ENCODE measurements at places on chromosomes 3 and 15.

DNA sequence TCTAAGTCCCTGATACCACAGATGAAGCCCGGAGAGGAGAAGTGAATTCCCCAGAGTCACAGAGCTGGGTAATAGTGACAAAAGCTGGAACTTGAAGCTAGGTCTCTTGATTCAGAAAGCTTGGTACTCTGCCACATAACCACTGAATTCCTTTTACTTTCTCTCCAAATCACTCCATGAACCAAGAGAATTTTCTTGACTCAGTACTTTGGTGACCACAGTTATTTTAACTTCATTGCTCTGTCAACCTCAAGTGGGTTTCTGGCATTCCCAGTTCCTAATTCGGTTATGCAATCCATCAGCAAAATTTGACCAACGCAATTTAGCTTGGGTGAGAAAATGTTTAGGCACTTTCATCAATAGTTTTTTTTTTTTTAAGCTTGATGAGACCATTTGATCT, 61.0 kb upstream of the PPARG start:
- DNase-seq: no peak

DNA sequence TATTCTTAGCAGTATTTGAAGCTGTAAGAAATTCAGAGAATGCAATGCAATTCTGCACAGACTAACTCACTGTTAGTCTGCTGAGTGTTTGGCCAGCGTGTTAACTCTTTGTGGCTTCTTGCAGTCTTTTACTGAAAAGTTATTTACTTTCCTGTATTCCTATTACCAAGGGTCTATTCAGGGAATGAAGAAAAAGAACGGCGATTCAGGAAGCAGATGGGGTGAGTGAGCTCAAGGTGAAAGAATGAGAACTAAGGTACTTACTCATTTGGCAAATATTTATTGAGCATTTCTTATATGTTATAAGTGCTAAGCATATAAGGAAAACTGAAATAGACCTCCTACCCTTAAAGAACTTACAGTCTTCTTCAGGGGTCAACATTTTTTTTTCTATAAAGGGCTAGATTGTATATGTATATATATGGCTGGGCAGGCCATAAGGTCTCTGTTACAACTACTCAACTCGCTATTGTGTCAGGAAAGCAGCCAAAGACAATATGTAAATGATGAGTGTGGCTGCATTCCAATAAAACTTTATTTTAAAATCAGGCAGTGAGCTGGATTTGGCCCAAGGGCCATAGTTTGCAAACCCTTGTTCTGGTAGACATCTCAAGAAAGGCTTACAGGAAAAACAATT, 271.9 kb upstream of the GADL1 start:
- DNase-seq: no peak

DNA sequence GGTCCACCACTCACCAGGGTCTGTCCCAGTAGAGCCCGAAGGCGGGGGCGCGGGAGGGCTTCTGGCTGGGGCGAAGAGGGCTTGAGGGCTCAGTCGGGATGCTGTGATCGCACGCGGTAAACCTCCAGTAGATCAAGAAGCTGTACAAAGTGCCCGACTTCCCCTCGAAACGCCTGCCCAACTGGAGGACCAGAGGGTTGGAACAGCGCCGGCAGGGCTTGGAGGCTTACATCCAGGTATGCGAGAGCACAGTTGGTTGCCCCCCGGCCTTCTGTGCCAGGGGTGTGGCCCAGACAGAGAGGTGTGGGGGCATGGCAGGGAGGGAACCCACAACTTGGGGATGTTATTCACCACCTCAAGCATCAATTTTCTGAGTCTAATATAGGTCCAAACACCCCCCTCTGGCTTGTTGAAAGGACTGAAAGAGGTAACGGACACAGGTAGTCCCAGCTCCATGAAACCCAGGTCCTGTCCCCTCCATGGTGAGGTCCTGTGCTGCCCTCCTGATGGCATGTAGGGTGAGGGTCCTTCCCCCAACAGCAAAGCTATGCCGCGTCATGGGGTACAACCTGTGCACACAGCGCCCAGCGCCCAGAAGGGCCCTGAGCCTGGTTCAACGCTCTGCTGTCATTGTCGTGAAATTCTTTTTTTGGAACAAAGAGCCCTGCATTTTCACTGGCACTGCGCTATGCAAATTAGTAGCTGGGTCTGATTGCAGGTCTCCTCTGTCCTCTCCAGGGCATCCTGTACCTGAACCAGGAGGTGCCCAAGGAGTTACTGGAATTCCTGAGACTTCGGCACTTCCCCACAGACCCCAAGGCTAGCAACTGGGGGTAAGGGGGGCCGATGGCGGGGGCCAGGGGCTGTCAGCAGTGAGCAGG, 1.2 kb downstream of the SNX22 start:
- DNase-seq: peak; percentile 72

GRCh38 chr3:113231827-113232253, 20.5 kb downstream of the BOC start:
- no peak for DNase-seq

GRCh38 chr3:37810848-37811247, 50.8 kb upstream of the CTDSPL start:
- no peak for DNase-seq

GRCh38 chr3:141379250-141379966, 11.1 kb downstream of the ZBTB38 start:
- no peak for DNase-seq

DNA sequence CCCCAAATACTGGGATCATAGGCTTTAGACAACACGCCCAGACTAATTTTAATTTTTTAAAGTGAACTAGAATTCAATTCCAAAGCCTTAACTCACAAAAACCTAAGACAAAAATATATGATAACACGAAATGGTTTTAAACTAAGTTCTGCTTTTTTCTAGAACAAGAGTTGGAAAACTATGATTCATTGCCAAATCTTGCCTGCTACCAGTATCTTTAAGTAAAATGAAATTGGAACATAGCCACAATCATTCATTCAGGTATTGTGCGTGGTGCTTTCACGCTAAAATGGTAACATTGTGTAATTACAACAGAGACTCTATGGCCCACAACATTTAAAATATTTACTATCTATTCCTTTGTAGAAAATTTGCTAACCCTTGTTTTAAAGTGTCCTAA, 488.0 kb upstream of the ZNF385D start:
- DNase-seq: no peak

DNA sequence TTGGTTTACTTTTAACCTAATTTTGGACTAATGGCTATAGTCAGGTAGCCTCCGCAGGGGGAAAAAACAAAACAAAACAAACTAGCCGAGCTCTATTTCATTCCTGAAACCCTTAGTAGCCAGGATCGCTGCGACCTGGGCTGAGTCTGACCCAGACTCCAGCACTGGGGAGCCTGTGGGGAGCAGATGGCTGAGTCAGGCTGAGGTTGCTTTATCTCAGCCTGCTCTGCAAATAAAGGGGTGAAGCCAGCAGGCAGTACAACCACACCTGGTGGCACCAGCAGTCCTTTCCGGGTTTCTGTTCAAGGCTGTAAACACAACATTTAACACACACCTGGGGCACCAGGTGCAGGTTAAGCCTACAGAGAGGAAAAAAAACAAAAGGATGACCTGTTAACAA, 27.3 kb downstream of the ABHD2 start:
- no peak for DNase-seq

GRCh38 chr3:177835008-177835407, 637.7 kb upstream of the TBL1XR1 start:
- no peak for DNase-seq

DNA sequence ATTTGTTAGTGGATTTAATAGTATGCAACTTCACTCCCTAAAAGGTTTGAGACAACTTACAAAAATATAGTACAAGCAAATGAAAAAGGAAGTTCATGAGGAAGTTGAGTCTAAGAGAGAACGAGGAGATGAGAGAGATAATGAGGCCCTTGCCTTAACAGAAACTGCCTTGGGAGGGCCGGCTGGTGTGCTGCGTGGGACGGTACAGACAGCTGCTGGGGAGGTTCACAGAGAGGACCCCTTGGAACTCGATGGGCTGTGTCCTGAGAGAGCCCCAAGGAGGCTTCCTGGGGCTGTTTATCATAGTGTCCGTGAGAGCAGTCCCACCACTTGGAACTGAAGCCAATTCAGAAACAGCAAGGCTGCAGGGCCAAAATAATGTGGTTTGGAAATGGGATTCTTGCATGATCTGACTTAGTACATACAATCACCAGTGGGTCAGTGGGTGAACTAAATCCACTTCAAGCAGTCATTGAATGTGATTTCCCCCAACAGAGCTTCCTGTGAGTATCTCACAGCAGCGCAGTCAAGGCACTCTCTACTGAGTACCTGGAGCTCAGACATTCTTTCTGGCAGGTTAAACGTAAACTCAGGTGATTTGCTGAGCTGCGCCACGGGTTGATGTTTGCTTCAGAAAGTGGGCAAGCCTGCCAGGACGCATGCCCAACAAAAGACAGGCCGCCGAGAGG, 90.8 kb downstream of the CRTC3 start:
- no peak for DNase-seq

DNA sequence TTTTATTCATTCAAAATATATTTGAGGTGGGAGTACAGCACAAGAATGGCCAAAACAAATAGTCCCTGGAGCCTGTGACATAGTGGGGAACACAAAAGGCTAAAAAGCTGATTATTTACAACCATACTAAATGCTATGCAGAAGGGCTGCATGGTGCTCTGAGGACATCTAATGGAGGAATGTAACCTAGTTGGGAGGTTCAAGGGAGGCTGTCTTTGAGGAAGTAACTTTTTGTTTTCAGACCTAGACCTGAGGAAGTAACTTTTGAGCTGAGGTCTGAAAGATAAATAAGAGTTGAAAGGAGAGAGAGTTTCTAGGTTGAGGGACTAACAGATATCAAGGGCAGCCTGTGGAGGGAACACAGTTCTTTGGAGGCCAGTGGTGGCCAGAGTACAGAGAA, 34.8 kb upstream of the RASA2 start:
- DNase-seq: no peak

- no peak for DNase-seq
Measured at GRCh38 chr3:46296826-46297225, 54.6 kb downstream of the CCR3 start.

GRCh38 chr15:57044970-57045369, 126.5 kb downstream of the TCF12 start:
- no peak for DNase-seq

DNA sequence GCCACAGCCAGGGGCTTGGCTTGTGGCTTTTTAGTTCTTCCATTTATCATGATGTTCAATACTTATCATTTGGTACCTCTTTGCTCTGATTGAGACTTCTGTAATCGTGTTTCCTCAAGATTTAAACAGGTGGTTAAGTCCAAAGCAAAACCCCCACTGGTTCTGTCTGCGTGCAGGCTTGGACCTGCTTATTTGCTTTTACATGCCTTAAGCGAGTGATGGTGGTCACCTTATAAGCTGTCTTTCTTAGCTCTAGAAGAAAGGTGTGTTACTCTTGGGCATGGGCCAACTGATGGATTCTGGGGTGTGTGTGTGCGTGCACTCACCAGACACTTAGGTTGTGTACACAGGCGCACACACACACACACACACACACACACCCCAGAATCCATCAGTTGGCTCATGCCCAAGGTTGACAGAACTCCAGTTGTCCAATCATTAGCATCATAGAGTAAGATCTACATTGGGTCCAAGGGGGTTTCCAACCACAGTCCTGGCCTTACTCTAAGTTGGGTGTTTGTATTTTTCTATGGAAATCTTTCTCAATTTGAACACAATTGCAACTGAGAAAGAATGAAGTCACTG, 1.2 kb downstream of the MYZAP start:
- no peak for DNase-seq

DNA sequence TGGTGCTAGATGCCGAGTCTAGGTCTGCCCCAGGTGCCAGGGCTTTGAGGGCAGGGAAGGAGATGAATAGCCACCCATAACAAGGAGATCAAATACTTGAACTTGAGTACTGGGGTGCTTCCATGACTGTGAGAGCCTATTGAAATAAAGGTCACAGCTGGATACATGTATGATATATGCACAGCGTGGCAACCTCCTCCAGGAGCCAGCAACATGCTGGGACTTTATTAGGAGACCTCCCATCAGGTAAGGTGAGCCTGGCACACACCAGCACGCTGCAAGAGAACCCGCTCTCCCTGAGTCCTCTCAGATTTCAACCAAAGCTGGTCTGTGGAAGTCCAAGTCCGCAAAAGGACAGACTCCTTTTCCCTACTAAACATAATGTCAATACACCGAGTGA, 10.5 kb upstream of the HES1 start:
- DNase-seq: no peak

DNA sequence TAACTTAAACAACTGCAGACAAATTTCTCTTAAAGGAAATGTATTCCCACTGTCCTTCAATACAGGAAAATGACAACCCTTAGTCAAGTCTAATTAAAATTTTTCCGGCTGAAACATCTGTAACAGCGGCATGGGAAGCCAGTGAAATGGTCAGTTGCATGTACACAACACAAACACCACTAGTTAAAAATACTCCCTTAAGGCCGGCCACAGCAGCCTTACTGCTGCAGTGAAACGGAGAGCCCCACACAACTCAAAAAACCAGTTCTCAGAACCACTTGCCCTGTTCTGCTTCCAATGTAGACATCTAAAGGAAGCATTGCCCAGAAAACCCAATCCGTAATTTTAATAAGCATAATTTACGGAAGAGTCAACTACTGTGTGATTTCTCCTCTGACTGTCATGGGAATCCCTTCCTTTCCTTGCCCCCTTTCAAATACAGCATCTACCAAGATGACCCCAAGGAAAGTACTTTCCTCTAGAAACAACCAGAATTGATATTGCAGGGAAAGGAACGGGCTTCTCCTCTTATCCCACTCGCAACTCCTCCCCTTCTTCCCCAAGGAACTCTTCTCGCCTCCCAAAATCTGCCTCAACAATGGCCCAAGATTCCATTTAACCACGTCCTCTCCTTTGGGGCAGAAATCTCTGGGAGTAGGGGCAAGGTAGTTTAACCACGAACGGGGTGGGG, 1.6 kb downstream of the FBN1 start:
- DNase-seq: no peak

DNA sequence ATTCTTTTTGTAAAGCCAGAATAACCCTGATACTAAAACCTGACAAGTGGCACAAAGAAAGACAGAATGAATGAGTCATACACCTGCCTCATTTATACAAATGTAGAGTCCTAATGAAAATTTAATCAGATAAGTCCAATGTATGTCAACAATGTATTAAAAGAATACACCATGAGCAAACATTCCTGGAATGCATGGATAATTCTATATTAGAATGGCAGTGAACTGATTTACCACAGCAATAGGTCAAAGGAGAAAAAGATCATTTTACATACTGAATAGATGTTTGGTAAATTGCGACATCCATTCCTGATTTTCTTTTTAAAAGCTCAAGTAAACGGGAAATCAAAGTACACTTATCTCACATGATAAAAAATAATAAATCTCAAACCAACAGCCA, 11.2 kb upstream of the LOXL1 start:
- no peak for DNase-seq

DNA sequence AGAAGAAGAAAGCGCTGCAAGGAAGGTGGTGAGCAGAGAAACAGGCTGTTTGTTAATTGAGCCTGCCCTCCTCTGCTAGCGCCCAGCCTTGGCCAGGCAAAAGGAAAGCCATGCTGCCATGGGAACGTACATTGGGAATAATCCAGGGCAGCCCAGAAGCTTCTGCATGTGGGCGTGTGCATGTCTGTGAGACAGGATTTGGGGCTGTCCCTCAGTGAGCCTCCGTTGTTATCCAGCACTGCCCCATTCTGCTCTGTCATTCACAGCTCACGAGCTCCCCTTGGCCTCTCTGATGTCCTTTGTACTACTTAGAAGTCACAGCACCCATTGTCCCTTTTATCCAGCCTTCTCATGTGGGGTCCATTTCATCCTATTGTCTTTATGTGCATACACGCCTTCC, 239.1 kb upstream of the ROPN1 start:
- DNase-seq: no peak

- DNase-seq: no peak
Measured at GRCh38 chr15:66169625-66170024, 83.9 kb downstream of the MEGF11 start.
